Activated T-cell treated with anti-CD3 and anti-CD28 coated beads for 4 hours (primary cell): ENCODE measurements at places on chromosomes 7 and 10.

- DNase-seq = no peak
Measured at GRCh38 chr7:24383055-24383454, 99.1 kb downstream of the NPY start.

- no peak for DNase-seq
Measured at GRCh38 chr7:77426052-77426404, 9.9 kb upstream of the GSAP start.

DNA sequence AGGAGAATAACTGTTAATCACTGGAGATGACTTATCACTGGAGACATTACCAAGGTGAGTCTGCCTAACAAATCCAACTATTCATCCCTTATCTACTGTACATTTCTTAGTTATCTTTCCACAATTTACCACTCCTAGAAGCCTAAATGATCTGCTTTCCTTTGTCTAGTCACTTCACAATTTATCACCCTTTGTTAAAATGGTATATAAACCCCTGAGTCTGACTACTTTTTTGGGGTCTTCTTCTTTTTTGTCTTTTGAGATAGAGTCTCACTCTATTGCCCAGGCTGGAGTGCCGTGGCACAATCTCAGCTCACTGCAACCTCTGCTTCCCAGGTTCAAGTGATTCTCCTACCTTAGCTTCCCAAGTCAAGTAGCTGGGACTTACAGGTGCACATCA, 66.0 kb upstream of the SEPHS1 start:
- no peak for DNase-seq

- DNase-seq = no peak
Measured at GRCh38 chr7:149720372-149721083, 52.9 kb downstream of the ZNF467 start.

- no peak for DNase-seq
Measured at GRCh38 chr7:103894656-103895596, 94.5 kb downstream of the RELN start.

GRCh38 chr7:101950450-101951119, 133.2 kb downstream of the CUX1 start:
- no peak for DNase-seq

- no peak for DNase-seq
Measured at GRCh38 chr7:22482503-22482902, 17.5 kb downstream of the STEAP1B start.

DNA sequence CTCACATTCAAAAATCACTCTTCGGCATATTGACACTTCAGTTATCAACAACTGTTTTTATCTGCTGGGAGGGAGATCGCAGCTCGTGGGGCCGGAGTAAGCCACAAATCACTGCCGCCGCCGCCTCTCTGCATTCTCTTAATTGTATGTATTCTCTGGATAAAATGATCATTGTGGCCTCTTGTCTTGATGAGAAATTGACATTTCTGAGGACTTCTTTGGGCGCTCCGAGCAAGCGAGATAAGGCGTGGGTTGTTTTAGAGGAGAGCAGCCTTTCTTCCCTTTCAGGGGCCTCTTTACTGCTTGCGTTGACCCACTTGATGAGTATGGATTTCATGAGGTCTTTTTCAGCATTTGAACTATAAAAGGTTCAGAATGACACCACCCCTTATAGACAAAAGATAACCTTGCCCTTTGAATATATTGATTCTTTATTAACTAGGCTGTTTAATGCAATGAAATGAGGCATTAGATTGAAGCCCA, 130.6 kb downstream of the EBF3 start:
- DNase-seq = no peak

GRCh38 chr10:7424919-7425318, 14.1 kb upstream of the SFMBT2 start:
- no peak for DNase-seq

DNA sequence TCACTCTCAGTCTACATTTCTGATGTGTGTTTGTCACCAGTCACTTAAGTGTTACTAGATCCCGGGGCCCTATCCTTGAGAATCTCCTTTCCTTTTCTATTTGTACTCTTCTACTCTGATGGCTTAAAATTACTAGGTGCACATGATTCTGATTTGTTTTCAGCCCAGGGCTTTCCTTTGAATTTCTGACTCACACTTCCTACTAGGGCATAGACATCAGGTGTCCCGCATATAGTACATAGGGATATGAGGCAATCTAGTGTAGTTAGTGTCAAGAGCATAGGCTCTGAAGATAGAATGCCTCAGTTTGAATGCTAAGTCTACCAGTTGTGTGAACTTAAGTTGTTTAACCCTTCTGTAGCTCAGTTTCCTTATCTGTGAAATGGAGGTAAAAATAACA, 49.4 kb upstream of the LRRN3 start:
- DNase-seq = no peak

GRCh38 chr7:4201566-4201965, 480.5 kb upstream of the FOXK1 start:
- DNase-seq = no peak

GRCh38 chr7:11104578-11104977, 130.9 kb downstream of the PHF14 start:
- DNase-seq = no peak

- DNase-seq = no peak
Measured at GRCh38 chr10:74924251-74924963, 98.0 kb downstream of the KAT6B start.
